ENCODE measurements at places on chromosomes 1 and 21. TPM values are rescaled to one million over a fixed set of nuclear protein-coding genes. Genes with fewer than 3 reads are reported as not detected.

The RNF186 gene
- total RNA-seq = not detected

- no peak for DNase-seq
Observed at GRCh38 chr1:186429017-186429416, 31.9 kb downstream of the PDC start.

The FTCD gene
- total RNA-seq = 9.6 TPM

DNA sequence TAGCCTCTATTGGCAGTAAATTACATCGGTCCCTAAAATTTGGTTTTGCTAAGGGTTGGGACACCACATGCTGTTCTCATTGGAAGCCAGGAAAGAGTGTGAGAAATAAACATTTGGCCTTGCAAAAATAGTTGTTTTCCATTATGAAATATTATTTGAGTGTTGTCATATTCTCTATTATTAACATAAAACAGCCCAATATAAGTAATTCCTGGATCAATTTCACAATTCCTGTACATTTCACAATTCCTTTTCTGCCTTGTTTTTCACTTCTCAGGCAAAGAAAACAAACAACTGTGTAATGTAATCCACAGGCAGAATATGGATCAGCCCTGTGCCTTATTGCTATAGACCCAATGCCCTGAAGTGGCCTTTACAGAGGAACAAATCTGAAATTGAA is 40.5 kb downstream of the C1orf87 start:
- DNase-seq = no peak

The SPATA46 gene
- total RNA-seq = not detected

DNA sequence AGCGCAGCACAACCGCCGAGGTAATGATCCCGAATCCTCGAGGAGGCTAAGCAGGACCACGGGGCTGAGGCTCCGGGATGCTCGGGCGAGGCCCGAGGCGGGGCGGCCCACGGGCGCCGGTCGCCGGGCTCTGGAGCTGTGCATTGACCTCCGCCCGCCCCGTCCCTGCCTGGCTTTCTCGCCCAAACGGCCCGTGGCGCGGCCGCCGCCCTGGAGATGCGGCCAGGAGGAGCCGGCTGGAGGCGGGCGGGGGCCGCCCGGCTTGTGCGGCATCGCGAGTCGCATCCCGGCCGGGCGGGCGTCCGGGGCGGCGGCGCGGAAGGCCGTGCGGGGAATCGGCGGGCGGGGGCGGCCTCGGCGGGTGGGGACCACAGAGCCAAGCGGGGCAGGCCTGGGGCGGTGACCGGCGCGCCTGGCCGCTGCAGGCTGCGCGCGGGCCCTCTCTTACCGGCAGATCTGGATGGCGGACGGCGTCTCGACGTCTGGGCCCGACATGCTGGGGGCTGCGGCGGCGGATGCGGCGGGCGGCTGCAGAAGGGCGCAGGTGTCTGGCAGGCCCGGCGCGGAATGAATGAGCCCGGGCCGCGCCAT is 663 bp downstream of the ACOT7 start:
- DNase-seq = no peak
